Fibroblast of villous mesenchyme (primary cell): ENCODE measurements at places on chromosomes 11 and 22.

GRCh38 chr11:12212821-12213185, 102.4 kb downstream of the MICAL2 start:
- no peak for DNase-seq

GRCh38 chr11:84673753-84674152, 953.4 kb downstream of the DLG2 start:
- no peak for DNase-seq

- DNase-seq, result peak; percentile 59
Measured at GRCh38 chr11:128981254-128981653, 38.6 kb upstream of the TP53AIP1 start.

DNA sequence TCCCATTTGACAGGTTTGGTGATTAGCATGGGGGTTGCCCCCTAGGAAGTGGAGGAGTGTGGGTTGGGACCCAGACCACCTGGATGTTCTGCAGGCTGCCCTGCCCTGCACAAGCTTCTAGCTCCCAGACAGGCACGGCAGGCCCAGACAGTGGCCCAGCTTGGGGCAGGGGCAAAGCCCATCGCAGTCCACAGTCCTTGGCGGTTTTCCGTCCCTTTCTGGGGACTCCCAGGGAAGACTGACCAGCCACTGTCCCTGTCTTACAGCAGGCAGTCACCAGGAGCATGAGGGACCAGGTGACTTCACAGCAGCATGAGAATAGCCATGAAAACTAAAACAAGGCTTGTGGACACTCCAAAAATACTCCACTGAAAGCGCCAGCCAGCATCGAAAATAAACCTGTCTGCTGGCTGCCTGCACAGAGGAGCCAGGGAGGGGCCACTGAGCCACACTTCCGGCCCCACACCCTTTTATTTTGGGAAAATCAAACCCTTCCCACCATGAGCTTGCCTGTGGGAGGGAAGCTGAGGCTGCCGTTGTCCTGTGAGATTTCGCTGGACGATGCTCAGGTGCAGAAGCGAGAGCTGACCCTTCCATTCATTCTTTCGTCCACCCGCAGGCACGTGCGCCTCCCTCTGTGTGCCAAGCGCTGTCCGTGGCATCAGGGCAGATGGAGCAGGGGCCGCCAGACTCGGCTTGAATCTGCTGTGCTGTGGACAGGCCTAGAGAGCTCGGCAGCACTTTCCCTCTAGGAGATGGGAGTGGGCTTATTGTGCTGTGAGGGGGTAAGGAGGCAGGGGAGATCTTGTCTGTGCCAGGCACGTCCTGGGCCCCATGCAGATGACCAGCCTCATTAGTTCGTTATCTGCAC, 28.0 kb downstream of the FADD start:
- DNase-seq, result no peak

DNA sequence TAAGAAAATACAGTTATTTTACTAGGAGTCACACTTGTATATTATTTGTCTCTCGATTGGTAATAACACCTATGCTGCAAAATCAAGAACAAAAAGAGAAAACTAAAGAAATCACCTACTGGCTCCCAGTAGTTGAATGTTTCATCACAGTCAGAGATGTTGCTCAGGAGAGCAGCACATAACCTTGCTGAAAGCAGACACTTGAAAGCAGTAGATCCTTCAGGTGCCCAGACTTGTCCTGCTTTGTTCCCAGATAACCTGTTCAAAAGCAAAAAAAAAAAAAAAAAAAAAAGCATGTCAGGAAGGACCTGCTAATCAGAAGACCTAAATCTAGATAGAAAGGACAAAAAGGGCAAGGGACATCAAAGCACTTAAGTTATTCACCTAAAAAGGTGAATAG, 1.3 kb downstream of the ALG9 start:
- DNase-seq, result no peak

DNA sequence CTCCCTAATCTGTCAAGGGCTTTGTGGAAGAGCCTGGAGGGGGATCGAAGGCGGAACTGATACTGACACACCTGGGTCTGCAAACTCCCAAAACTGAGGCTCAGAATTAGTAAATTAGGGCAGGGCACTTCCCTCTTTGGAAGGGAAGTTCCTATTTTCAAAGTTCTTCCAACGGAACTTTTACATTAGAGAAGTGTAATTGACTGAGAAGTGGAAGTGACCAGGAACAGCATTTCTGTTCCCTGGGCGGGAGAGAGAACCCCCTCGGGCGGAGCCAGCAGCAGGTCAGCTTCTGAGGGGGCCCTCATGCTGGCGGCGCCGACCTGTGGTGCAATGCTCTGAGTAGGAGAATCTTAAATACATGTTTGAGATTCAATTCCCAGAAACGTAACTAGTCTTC, 1.1 kb upstream of the CBL start:
- DNase-seq, result no peak

DNA sequence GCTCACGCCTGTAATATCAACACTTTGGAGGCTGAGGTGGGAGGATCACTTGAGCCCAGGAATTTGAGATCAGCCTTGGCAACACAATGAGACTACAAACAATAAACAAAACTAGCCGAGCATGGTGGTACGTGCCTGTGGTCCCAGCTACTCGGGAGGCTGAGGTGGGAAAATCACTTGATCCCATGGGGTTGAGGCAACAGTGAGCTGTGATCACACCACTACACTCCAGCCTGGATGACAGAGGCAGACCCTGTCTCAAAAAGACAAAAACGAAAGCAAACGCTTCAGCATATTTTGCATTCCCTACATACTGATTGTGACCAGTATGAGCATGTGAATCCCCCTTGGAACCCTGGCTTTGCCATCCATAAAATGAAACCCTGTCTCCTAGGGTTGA, 33.9 kb upstream of the MN1 start:
- peak; percentile 50 for DNase-seq

DNA sequence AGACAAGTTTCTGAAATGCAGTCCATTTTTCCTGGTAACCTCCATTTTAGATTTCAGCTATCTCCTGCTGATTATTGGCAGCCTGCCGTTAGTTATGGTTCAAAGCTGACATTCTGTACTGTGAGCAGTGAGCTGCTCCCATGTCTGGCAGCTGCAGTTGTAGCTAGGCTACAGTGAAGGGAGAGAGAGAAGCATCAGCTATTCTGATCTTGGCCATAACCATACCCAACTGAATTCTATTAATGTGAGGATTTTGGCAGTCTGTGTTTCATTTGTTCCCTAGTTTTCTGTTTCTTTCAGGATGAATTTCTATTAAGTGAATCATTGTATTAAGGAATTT, 33.4 kb downstream of the SIK2 start:
- peak; percentile 27 for DNase-seq

DNA sequence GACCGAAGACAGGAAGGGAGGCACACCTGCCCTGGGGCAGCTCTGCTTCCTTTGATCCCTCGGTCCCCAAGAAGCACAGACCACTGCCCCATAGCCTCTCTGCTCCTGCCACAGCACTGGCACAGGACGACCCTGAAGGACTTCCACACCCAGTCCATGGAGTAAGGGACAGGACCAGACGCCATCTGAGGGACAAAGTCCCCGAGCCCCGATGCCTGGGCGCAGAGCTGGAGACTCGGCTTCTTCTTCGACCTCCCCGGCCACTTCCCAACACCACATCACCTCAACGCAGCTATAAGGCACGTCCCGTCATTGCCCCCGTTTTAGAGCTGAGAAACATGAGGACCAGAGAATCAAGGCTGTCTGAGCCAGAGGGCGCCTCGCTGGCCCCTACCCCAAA, 310.5 kb downstream of the BRD1 start:
- no peak for DNase-seq

- DNase-seq, result no peak
Measured at GRCh38 chr22:19722982-19723231, 432 bp upstream of the GP1BB start.

DNA sequence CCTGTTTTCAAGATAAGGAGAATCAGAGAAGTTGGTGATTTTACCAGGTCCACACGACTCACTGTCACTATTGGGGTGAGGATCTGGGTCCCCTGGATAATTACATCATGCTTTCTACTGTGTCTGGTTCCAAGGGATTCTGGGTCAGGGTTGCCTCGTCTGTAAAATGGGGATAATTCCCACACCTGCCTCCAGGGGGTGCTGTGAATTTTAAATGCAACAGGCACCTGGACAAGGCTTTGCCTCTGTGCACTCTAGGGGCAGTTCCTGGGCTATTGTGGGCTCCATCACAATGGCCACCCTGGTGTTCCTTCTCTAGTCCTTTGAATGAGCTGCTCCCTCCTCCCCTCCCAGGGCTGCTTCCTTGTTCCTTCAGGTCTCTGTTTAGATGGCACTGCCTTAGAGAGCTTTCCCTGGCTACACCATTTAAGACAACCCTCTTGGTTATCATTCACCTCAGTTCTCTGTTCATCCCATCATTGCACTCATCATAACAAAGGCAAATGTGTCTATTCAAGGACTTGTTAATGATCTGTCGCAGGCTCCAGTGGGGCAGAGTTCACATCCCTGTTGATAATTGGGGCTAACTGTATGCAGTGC, 178.6 kb downstream of the MIAT start:
- DNase-seq, result peak; percentile 37

GRCh38 chr11:120400564-120401364, 64.6 kb downstream of the ARHGEF12 start:
- DNase-seq, result peak; percentile 99

- no peak for DNase-seq
Measured at GRCh38 chr22:32142600-32142999, 16.5 kb downstream of the C22orf42 start.

DNA sequence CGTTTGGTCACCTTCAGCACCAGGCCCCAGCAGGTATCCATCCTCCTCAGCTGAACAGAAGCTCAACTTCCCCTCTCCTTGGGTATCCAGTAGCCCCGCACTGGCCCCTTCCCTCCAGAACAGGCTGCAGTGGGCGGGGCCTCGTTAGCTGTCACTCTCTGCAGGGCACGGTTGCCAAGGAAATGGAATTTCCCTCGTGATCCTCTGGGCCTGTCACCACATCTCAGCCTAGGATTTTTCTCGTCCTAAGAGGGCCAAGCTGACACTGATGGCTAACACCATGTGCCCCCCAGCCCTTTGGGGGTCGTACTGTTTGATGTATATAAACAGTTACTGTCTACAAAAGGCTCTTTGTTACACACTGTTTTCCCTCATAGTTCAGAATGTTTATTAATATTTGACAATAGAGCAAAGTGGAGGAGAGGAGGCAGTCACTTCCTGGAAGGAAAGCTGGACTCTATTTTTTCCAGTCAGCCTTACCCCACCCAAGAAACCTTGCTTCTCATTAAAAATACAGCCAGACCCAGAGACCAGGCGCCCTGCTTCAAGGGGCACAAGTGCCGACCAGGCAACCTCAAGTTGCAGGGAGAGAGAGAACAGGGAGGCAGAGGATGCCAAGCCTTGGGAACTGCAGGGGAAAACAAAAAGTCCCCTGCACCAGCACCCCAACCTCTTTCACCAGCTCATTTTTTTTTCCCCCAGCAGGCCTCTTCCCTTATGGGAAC, 44.5 kb downstream of the FEZ1 start:
- no peak for DNase-seq

DNA sequence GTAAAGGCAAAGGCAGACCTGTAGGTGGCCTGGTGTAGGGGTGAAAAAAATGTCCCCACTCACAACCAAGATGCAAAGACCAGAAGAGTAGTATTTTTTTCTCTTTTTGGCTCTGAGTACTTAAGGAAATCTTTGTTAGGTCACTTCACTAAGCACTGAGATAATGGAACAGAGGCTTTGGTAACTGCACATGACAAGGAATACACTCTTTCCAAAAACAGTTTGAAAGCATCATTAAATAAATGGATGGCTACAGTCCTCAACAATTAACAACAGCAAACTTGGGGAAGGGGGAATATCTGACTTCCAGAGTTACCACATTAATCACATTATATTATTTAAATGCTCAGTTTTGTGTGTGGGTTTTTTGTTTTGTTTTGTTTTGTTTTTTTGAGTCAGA, 26.9 kb upstream of the PGM2L1 start:
- no peak for DNase-seq

GRCh38 chr22:28268850-28269249, 349.8 kb upstream of the PITPNB start:
- DNase-seq, result no peak

GRCh38 chr11:876545-876944, 33.9 kb downstream of the TSPAN4 start:
- peak; percentile 4 for DNase-seq

GRCh38 chr11:26045082-26045481, 286.8 kb upstream of the ANO3 start:
- no peak for DNase-seq

DNA sequence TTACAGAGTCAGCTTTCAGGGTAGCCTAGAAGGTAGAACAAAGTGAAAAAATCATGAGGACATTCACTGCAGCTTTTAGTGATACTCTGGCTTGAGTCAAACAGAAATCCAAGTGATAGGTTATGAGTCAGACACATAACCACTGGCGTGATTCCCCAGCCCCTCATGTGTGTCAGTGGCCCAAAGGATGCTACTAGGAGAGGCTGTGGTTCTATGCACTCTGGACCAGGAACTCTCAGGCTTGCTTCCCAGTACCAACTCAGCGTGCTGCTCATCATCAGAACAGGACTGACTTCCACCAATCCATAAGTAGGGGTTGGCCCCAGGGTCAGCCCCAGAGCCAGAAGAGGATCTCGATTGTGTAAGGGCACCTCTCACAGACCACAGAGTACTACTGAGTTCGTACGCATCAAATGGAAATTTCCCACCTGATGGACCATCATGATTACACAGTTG, 116.8 kb downstream of the MED15 start:
- DNase-seq, result no peak

- no peak for DNase-seq
Measured at GRCh38 chr22:19761725-19762567, 1.4 kb downstream of the TBX1 start.

DNA sequence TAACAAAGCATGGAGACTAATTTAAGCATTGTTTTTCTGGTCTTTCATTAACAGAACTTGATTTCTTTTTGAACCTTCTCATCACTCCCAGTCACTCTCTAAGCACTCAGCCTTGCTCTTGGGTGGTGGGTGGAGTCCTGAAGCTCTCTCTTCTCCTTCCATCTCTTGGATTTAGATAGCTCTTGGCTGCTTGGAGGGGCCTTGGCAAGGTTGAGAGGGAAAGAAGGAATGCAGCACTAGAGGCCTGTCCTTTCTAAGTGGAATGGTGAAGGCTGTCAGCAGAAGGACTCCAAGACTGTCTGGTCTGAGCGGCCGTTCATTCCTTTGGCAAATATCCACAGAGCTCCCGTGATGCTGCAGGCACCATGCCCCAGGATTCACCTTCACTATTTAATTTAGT, 168.6 kb upstream of the E2F8 start:
- DNase-seq, result no peak

DNA sequence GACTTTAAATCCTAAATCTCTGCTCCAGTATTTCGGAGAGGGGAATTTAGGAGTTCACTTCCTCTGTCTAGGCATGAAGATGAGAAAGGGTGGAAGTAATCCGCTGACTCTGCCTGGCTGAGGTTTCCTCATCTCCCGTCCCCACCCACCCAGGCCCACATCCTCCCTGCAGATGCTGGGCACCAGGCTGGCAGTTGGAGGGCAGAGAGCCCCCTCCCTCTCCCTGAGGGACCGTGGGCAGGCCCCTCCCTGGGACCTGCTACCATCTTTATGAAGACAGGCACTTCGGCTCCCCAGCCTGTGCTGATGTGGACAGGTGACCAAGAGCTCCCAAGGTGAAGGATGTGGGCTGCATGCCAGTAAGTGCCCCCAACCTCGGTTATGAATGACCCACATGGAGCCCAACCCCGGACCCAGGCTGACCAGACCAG, 6.7 kb downstream of the CASTOR1 start:
- no peak for DNase-seq

- DNase-seq, result no peak
Measured at GRCh38 chr11:34330653-34331052, 27.2 kb downstream of the ABTB2 start.
